Pulmonary artery endothelial cell (primary cell): ENCODE measurements at places on chromosomes 1 and 21. TPM values are rescaled to one million over a fixed set of nuclear protein-coding genes. Genes with fewer than 3 reads are reported as not detected.

CNKSR1 gene
- total RNA-seq, result not detected in 2 replicates

KCNK2 gene
- not detected in 2 replicates for total RNA-seq

ARHGEF19 gene
- 4.0 TPM in 2 replicates for total RNA-seq

CD1B gene
- not detected in 2 replicates for total RNA-seq

NCF2 gene
- total RNA-seq, result 0.07 TPM in 1 of 2 replicates, not detected in the other

C8B gene
- total RNA-seq, result not detected in 2 replicates

NES gene
- total RNA-seq, result 285 and 293 TPM in 2 replicates

FAM163A gene
- total RNA-seq, result 0.07 TPM in 1 of 2 replicates, not detected in the other

AQP10 gene
- total RNA-seq, result 0.07 and 0.13 TPM in 2 replicates

PIP5K1A gene
- total RNA-seq, result 61.1 and 73.7 TPM in 2 replicates

KCND3 gene
- total RNA-seq, result under 0.01 TPM in 2 replicates

CHTOP gene
- total RNA-seq, result 27.6 and 42.4 TPM in 2 replicates
